Activated T-helper 1 cell treated with Interleukin-2 at 50 U/mL for 16 hours (primary cell): ENCODE measurements at places on chromosomes 6 and 20.

DNA sequence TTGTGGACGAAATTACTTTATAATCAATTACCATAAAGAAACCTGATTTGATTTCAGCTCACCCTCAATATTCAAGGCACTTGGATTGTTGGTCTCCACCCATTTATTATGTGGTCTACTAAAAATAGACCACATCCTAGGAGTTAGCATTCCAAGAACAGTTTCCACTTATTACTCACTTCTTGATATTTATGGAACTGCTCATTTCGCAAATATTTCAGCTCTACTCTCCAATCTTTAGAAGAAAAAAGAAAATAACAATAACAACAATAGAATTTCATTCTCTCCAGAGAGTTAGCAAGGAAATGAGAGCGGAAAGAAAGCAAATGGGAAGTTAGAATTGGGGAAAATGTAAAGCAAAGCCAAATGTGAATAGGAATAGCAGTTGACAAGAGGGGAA is 26.2 kb upstream of the HDAC2 start:
- DNase-seq: no peak

- DNase-seq: no peak
Measured at GRCh38 chr20:59512651-59513050, 91.7 kb upstream of the PHACTR3 start.

DNA sequence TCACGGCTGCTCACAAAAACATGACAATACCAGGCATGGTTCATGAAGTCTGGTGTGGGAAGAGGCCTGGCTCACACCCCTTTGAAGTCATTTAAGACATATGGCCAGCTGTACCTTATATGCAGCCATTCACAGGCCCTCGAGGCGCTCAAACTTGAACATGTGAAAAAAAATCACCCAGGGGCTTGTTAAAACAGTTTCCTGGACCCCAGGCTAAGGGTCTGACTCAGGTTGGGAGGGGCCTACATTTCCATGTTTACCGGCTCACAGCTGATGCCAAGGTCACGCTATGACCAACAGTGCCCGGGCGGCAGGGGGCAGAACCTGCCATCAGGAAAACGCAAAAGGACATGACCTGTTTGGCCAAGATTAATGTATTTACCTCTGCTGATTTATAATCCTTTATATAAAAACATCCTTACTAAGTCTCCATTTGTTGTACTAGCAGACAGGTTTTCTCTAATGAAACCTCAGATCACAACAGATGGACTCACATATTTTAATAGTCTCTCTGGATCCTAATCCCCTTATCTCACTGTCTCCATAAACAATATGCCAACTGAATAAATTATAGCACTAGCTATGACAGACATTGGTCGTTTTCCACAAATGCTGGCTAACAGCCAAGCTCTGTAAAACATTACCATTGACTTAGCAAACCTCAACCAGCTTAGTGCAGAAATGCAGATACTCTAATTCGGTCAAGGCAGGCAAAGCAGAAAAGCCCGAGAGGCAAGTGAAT is 19.9 kb downstream of the EZR start:
- DNase-seq: no peak

- no peak for DNase-seq
Measured at GRCh38 chr6:103456652-103457051, 1403.1 kb downstream of the HACE1 start.

GRCh38 chr6:161316531-161316930 is 42.7 kb upstream of the AGPAT4 start:
- DNase-seq: no peak

- DNase-seq: no peak
Measured at GRCh38 chr6:4582506-4583417, 193.4 kb upstream of the CDYL start.

DNA sequence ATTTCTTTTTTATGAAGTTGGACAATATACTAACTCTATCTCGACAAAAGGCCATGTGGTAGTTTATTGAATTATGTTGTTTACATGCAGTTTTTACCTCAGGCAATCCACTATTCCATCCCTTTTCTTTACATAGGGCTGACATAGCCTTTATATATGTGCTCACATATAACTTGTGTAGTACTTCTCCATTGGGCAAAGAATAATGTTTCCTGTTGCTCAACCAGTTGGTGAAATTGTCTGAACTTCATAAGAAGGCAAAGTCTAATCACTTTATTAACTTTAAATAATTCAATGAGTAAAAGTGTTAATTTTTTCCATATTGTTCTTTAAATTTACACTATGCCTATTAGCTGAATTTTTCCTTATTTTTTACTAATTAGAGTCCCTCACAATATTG is 1272.1 kb downstream of the EPHA7 start:
- no peak for DNase-seq

DNA sequence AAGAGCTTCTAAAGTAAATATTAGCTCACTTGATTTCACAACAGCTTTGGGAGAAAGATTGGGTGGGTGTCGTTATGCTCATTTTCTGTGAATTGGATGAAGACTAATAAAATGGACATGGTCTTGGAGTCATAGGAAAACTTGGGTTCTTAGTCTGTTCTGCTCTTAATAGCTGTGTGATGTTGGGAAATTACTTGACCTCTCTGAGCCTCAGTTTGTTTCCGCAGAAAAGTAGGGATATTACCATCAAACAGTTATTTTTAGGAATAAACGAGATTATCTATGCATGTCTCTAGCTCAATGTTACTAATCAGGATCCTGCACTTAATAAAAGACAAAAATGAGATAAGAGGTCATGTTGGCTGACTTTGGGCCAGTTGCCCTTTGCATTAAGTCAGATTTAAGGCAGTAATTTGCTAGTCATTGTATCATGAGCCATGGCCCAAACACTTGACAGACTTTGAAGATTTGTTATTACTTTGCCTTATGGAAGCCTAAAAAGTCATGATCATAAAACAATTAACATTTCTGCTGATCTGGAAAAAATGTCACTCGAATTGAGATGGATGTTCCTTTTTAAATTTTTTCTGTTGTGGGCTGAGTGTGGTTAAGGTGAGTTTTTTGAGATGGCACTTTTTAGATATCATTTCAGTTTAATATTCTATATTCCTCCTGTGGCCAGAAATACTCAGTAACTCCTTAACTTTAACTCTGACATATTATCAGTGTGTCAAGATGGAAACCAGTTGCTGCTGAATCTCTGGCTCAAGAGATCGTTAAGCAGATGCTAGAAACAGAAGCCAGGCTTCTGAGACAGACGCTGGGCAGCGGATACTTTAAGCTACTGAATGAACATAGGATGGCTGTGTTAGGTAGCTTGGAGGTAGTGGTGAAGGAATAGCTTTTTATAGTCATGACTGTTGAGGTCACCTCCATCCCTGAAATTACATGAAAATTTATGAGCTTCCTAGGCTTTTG is 291.6 kb downstream of the PHF3 start:
- DNase-seq: no peak

- no peak for DNase-seq
Measured at GRCh38 chr20:38321959-38322598, 18.1 kb downstream of the BPI start.

- DNase-seq: no peak
Measured at GRCh38 chr6:143620447-143620846, 57.3 kb upstream of the PHACTR2 start.

GRCh38 chr6:24919056-24919892 is 16.5 kb downstream of the RIPOR2 start:
- no peak for DNase-seq

GRCh38 chr6:166939345-166939744 is 17.0 kb downstream of the RNASET2 start:
- no peak for DNase-seq

DNA sequence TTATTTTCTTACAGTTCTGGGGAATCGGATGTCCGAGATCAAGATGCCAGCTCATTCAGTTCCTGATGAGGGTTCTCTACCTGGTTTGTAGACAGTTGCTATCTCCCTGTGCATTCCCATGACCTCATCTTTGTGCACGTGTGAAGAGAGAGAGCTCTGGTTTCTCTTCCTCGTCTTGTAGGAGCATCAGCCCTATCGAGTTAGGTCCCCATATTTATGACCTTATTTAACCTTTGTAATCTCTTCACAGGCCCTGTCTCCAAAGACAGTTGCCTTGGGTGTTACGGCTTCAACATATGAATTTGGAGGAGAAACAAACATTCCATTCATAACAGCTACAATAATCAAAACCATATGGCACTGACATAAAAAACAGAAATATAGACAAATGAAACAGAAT is 455.3 kb downstream of the HACE1 start:
- DNase-seq: no peak
